Esophagus squamous epithelium (tissue), 5 donors: ENCODE measurements at places on chromosomes 6 and 20. TPM values are rescaled to one million over a fixed set of nuclear protein-coding genes. Genes with fewer than 3 reads are reported as not detected.

Gene MCUR1
- total RNA-seq = 13.8 TPM

Gene HMGCLL1
- 0.76 TPM for total RNA-seq

Gene SPATA2
- 4.0 TPM for total RNA-seq

Gene PAX1
- not detected for total RNA-seq

Gene SEL1L2
- not detected for total RNA-seq

Gene MMP24
- not detected for total RNA-seq

Gene AURKA
- 2.9 TPM for total RNA-seq

Gene CNKSR3
- 15.1 TPM for total RNA-seq

Gene TMC2
- total RNA-seq = not detected

Gene HLA-DQA2
- total RNA-seq = 0.91 TPM

DNA sequence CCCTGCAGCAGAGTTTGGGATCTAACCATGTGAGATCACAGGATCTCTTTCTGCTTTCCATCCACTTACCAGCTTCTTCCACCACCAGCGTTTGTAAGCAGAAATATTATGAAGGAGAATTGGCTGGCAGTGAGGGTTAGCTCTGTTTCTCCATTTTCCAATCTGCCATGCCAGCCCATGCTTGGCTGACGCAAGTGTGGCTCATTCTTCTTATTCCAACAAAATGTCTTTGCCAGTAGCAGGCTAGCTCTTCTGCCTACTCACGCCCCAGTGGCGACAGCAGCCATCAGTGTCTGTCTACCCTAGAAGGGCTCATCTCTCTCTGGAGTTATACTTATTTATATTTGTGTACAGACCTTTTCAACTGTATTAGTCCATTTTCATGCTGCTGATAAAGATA lies 286.2 kb downstream of the FARS2 start:
- H3K27ac ChIP-seq = no peak overlapping the region
- H3K36me3 ChIP-seq = peaks cover 37% of the 10 kb centered on the region
- H3K4me1 ChIP-seq = no peaks in the 10 kb centered on the region

DNA sequence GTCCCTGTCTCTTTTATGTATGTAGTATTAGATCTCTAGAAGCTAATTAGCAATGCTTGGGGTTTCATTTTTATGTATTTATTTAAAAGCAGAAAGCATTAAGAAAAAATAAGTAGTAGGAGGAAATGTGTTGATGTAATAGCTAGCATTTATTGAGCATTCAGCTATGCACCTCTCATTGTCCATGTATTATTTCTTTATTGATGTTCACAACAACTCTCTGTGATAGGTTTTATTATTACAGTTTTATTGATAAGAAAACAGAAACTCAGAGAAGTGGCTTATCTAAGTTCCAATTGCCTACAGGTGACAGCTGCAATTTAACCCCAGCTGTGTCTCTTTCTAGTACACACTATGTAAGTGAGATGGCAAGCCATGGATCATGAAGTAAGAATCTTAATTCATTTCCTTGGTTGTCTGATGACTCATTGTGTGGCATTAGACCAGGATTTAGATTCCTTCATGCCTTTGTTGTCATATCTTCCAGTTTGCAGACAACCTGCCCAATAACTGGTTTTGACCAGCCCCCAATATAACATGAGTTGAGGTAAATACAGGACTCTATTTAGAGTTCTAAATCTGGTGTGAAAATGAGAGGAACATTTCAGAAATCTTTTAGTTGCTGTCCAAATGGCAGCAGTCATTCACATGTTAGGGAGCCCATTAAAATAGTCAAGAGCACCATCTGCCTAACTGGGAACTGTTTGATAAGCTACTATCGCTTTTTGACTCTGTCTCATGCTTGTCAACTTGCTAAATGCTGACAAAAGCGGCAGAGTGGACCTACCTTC lies 170.8 kb upstream of the PHACTR1 start:
- no peak for DNase-seq
- H3K27me3 ChIP-seq = no peaks in the 10 kb centered on the region
- H3K27ac ChIP-seq = no peak overlapping the region

DNA sequence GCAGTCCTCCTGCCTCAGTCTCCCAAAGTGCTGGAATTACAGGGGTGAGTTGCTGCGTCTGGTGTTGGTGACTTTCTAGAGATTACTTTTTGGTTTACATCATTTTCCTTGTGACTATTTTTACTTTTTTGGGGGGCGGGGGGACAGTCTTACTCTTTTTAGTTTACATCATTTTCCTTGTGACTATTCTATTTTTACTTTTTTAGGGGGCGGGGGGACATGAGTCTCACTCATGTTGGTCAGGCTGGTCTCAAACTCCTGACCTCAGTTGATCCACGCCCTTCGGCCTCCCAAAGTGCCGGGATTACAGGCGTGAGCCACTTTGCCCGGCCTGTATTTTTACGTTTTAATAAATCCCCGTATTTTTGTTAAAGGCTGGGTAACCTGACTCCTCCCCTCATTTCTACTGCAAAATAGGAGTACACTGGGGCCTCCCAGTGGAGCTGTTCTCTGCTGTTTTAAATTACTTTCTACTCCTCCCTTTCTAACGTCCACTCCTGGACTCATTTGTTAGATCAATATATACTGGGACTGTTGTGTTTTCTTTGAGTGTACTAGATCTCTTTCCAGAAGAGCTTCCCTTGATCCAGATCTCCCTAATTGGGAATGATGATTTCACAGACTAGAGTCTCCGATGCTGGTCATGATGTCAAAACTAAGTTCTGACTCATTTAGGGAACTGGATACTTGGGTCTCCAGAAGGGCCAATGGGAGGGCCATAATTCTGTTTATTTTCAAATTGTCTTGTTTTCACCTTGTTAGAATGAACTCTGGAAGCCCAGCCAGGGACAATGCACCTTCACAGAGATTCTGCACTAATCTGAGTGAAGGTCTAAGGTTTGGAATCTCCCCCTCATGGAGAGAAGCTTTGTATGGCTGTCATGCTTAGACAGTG lies 9.2 kb downstream of the HSPA1B start:
- peaks cover 11% of the 10 kb centered on the region for H3K36me3 ChIP-seq
- peak overlapping the region; percentile 98 for H3K27ac ChIP-seq
- no peaks in the 10 kb centered on the region for H3K27me3 ChIP-seq
- H3K4me1 ChIP-seq = peaks cover 45% of the 10 kb centered on the region

DNA sequence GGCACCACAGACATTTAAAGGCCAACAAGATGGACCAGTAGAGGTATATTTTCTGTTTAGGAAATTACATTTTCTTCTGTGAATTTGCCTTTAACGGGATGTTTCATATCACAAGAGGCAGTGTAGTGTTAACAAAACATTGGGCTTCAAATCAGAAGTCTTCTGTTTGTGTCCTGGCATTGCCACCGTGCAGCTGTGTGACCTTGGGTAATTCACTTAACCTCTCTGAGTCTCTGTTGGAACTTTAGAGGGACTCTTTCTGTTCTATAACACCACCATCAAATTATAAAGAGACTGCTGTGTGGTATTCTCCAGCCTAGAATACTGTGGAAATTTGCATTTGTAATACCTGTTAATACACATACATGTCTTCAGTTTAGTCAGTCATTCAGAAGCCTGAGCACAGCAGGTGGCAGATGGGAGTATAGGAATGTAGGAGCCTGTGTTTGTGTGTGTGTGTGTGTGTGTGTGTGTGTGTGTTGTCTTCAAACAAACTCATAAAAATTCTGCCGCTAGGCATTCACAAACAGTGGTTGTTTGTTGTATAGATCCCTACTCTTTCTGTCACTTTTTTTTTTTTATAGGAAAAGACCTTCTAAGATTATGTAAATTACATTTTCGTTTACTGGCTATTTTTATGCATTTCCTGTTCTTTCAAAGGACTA lies 22.6 kb downstream of the UST start:
- peaks cover 4% of the 10 kb centered on the region for H3K4me1 ChIP-seq
- no peaks in the 10 kb centered on the region for H3K36me3 ChIP-seq
- H3K4me3 ChIP-seq = no peak overlapping the region
- no peak overlapping the region for H3K27ac ChIP-seq
- H3K27me3 ChIP-seq = no peaks in the 10 kb centered on the region
- DNase-seq = no peak

DNA sequence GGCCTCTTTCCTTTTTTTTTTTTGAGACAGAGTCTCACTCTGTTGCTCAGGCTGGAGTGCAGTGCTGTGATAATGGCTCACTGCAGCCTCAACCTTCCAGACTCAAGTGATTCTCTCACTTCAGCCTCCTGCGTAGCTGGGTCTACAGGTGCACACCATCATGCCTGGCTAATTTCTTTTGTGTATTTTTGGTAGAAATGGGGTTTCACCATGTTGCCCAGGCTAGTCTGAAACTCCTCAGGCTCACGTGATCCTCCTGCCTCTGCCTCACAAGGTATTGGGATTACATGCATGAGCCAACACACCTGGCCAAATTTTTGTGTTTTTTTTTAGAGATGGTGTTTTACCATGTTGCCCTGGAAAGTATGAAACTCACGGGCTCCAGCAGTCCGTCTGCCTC lies 29.3 kb downstream of the SRC start:
- no peak overlapping the region for H3K4me3 ChIP-seq
- no peak overlapping the region for H3K27ac ChIP-seq
- no peak for DNase-seq
- H3K4me1 ChIP-seq = peaks cover 5% of the 10 kb centered on the region
- H3K36me3 ChIP-seq = no peaks in the 10 kb centered on the region

- no peaks in the 10 kb centered on the region for H3K27me3 ChIP-seq
- H3K27ac ChIP-seq = no peak overlapping the region
- no peak for DNase-seq
- H3K36me3 ChIP-seq = no peaks in the 10 kb centered on the region
- H3K4me1 ChIP-seq = no peaks in the 10 kb centered on the region
These were observed 84.1 kb upstream of the PRDM1 start for GRCh38 chr6:106002005-106002404.

DNA sequence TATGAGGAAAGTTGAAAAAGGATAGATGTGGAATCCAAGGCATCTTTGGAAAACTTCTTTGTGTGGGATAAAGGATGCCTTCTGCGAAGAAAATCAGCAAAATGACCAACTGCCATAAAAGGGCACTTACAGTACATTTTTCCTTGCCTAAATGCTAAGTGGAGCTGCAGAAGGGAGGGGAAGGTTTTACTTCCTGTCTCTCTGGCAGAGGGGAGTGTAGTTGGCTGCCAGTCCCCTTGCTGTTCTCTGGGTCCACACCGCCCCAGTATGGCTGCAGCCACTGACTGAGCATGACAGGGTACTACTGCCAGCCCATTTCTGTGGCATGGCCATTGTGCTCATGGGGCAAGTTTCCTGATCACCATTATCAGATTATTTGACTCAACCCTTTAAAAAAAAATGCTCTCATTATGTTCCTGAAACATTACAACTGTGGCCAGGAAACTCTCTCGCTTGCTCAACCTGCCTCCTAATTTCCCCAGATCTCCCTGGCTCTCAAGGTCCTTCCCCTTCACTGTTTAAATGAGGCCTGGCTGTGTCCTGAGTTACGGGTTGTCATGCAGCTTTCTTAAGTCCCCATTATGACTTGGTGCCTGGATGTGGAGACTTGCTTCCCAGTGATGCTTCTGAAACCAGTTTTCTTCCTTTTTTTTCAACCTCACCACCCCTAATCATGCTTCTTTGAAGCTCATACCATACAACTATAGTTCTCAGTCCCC lies 34.5 kb upstream of the FAM184A start:
- no peaks in the 10 kb centered on the region for H3K27me3 ChIP-seq
- H3K4me3 ChIP-seq = no peak overlapping the region
- no peak overlapping the region for H3K27ac ChIP-seq
- H3K36me3 ChIP-seq = no peaks in the 10 kb centered on the region
- H3K4me1 ChIP-seq = no peaks in the 10 kb centered on the region

DNA sequence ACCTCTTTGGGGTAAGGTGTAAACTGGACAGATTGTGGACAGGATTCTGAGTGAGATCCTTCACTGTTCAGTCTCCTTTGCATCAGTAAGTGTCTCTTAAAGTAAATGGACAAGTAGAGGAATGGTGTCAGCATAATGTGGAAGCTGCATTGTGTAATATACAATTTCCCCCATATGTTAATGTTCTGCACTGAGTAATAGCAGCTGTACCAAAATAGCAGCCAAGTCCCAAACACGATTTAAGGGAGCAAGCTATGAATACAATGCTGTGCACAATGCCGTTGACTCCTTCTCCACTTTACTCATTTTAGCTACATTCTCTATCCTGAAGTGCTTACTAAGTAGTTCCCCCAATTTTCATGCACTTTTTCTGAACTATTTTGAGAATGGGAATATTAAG lies 21.1 kb upstream of the TRIM26 start:
- H3K4me3 ChIP-seq = no peak overlapping the region
- no peak for DNase-seq
- no peaks in the 10 kb centered on the region for H3K4me1 ChIP-seq
- H3K27ac ChIP-seq = no peak overlapping the region
- H3K36me3 ChIP-seq = no peaks in the 10 kb centered on the region
- no peaks in the 10 kb centered on the region for H3K27me3 ChIP-seq

DNA sequence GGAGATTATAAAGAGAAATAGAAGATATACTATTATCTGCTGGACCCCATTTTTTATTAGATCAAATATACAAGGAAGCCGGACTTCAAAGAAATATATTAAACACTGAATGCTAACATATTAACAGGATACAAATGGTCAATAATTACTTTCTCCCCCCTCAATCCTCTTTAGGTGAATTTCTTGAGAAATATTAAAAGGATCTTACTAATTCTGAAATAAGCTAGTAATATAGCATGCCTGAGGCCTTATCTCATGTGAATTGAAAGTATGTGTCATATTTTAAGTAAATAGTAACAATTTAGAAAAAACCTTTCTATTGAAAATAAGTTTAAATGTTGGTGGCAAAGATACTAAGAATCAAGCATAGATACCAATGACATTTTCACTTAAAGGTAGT lies 954.7 kb upstream of the MAN1A1 start:
- no peaks in the 10 kb centered on the region for H3K27me3 ChIP-seq
- H3K27ac ChIP-seq = no peak overlapping the region
- no peaks in the 10 kb centered on the region for H3K36me3 ChIP-seq
- H3K4me3 ChIP-seq = no peak overlapping the region
- H3K4me1 ChIP-seq = no peaks in the 10 kb centered on the region

DNA sequence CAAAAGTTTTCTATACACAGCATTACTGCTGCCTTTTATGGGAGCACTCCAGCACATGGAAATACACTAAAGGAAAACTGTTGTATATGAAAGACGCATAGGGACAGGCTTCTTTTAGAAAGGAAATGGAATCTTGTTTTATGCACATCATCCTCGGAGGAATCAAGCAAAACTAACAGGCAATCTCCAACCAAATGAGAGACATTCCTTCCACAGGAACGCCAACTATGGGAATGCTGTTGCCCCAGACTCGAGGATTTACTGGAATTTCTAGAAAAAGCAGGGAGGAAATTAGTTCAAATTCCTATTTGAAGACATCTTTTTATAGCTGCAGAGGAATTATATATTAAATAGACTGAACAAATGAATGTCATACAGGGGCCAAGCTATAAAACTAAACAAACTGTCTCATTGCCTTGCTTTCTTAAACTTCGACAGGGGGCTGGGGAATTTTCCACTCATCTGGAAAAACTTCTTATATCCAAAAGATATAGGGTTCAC lies 52.2 kb downstream of the LYRM4 start:
- DNase-seq = no peak
- no peaks in the 10 kb centered on the region for H3K27me3 ChIP-seq
- H3K4me3 ChIP-seq = no peak overlapping the region
- peaks cover 27% of the 10 kb centered on the region for H3K4me1 ChIP-seq
- H3K36me3 ChIP-seq = no peaks in the 10 kb centered on the region

GRCh38 chr6:140052736-140053729 lies 678.6 kb upstream of the CITED2 start:
- no peaks in the 10 kb centered on the region for H3K4me1 ChIP-seq
- no peaks in the 10 kb centered on the region for H3K27me3 ChIP-seq
- no peak for DNase-seq
- no peaks in the 10 kb centered on the region for H3K36me3 ChIP-seq

GRCh38 chr6:88403486-88403885 lies 237.3 kb upstream of the CNR1 start:
- H3K4me3 ChIP-seq = no peak overlapping the region
- H3K36me3 ChIP-seq = no peaks in the 10 kb centered on the region
- H3K27me3 ChIP-seq = no peaks in the 10 kb centered on the region
- no peak overlapping the region for H3K27ac ChIP-seq

GRCh38 chr6:1916334-1917070 lies 306.8 kb downstream of the FOXC1 start:
- no peak for DNase-seq
- H3K27me3 ChIP-seq = no peaks in the 10 kb centered on the region
- H3K27ac ChIP-seq = no peak overlapping the region
